Placental pericyte (primary cell): ENCODE measurements at places on chromosomes 4 and X. TPM values are rescaled to one million over a fixed set of nuclear protein-coding genes. Genes with fewer than 3 reads are reported as not detected.

Gene FAM236B
- total RNA-seq, result not detected in 2 replicates

Gene ZNF711
- 0.57 TPM in 1 of 2 replicates, not detected in the other for total RNA-seq

Gene MAMLD1
- total RNA-seq, result 1.7 and 1.8 TPM in 2 replicates

Gene NEUROG2
- total RNA-seq, result not detected in 2 replicates

Gene CXCR3
- total RNA-seq, result not detected in 2 replicates

Gene CAMK2D
- total RNA-seq, result 54.1 and 60.4 TPM in 2 replicates

Gene HPGD
- 1.6 TPM in 1 of 2 replicates, not detected in the other for total RNA-seq

Gene IGSF1
- 0.29 and 0.44 TPM in 2 replicates for total RNA-seq

Gene MGAT4D
- not detected in 2 replicates for total RNA-seq

Gene HS6ST2
- total RNA-seq, result 0.22 TPM in 1 of 2 replicates, not detected in the other

Gene HS3ST1
- 1.1 TPM in 2 replicates for total RNA-seq

Gene RAP2C
- 60.6 and 61.1 TPM in 2 replicates for total RNA-seq

Gene MAGED4
- total RNA-seq, result 18.5 and 32.8 TPM in 2 replicates

Gene STPG2
- under 0.01 and 0.14 TPM in 2 replicates for total RNA-seq
